ENCODE measurements at places on chromosomes 5 and 9.

GRCh38 chr9:38428062-38428461, 3.8 kb upstream of the IGFBPL1 start:
- DNase-seq = no peak

DNA sequence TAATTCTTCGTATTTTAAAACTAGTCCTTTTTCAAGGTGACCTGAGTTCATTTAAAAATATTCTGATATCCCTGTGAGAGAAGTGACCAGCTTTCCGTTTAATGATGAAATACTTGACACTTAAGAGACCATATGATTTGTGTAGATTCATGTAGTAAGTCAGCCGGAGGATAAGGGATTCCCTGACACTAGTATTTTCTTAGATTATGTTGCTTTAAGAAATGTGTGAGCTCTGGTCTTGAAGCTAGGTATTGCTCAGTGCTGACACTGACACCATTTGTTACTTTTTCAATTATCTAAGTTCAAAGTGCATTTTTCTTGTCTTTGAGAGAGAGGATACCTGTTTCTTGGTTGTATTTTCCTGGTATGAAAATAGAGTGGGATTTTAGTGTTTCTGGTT, 4.2 kb downstream of the NIPBL start:
- DNase-seq = no peak

- no peak for DNase-seq
Measured at GRCh38 chr5:62199792-62200716, 106.0 kb upstream of the KIF2A start.

GRCh38 chr5:149348518-149348917, 3.2 kb downstream of the GRPEL2 start:
- DNase-seq = no peak

DNA sequence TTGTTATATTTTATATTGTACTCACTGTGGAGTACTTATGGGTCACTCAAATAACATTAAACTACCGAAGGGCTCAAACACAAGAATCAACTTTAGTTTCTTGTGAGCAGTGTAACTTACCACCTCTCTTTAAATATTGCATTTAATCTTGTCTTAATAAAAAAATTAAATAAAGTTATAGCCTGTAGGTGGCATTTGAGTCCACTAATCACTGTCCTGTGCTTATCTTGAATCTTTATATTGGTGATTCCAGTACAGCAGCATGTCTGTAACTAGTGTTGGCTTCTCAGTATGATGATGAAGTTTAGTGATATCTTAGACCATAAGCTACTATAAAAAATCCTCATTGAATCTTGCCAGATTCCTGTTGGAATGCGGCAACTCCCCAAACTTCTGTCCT, 313.8 kb downstream of the FAM170A start:
- peak; percentile 9 for DNase-seq

- DNase-seq = no peak
Measured at GRCh38 chr9:75376680-75377254, 288.5 kb downstream of the OSTF1 start.

Data from brain microvascular endothelial cell (primary cell).